NCI-H1694 (cell line): ENCODE measurements at places on chromosomes 1 and 21.

DNA sequence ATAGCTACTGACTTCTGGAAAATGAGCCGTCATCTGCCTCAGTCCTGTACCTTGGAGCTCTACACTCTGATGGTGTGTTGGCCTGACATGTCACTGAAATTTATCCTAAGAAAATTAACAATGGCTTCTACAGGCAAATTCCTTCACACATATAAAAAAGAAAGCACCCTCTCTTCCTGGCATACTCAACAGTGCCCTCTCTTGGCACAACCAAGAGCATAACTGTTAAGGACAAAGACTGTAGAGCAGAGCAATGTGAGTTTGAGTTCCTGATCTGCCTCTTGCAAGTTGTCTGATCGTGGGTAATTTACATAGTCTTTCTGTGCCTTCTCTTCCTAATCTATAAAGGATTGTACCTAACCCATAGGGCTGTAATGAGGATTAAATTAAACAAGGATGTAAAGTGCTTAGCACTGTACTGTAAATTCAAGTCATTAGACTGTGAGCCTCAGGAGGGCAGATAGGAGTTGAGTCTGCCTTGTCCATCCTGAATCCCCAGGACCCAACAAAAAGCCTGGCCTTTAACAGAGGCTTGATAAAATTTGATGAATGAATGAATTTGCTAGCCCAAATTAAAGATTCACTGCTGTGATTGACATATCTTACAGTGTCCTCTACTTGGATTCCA lies 83.5 kb downstream of the SYF2 start:
- no peak for DNase-seq

DNA sequence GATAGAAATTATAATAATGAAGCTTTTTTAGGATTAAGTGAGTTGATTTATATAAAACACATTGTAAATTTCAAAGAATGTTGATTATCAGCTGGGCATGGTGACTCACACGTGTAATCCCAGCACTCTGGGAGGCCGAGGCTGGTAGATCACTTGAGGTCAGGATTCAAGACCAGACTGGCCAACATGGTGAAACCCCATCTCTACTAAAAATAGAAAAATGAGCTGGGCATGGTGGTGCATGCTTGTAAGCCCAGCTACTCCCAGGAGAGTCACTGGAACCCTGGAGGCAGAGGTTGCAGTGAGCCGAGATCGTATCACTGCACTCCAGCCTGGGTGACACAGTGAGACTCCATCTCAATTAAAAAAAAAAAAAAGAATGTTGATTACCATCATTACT lies 18.4 kb downstream of the ADAMTS1 start:
- no peak for DNase-seq

DNA sequence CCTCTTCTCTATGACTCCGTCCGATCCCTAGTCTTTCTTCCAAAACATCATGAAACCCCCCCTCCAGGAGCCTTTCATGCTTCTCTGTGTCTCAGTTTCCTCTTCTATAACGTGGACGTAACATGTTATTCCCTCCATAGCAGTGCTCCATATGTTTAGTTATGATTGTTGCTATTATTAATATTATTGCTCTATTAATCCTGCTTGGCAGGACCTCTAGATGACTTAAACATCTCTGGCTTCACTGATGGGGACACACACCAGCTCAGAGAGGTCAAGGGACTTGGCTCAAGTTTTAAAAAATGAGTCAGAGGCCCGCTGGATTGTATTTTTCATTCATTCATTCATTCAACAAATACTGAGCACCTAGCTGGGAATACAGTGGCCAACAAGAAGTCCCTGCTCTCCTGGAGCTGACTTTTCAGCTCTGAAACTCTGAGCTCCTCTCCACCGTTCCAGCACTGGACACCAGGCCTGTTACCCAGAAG lies 404 bp upstream of the CPLANE2 start:
- DNase-seq: no peak

DNA sequence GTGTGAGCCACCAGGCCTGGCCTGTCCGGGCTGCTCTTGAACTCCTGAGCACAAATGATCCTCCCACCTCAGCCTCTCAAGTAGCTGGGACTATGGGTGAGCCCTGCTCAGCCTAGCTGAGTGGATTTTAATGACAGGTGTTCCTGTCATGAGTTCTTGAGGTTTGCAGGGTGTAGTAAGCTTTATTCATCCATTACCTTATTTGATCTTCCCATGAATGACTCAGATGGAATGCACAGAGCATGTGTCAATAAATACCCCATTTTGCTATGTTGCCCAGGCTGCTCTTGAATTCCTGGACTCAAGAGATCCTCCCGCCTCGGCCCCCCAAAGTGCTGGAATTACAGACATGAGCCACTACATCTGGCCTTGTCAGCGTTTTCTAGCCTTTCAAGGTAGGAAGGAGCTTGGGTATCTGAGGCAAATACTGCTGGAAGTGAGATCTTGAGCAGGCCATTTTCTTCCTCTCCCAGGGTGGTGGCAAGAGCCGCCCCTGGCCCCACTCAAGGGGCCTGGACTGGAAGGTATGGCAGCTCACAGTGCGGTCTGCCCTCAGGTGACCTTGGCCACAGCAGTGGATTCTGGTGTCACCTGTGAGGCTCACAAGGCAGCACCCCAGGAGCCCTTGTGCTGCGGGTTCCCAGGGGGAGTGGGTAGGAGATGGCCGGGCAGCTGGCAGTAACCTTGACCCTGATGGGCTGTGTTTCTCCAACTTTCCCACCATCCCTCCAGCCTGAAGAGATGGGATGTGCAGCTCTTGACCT lies 20.0 kb downstream of the PIK3CD start:
- DNase-seq: no peak

- DNase-seq: no peak
These were observed 33.8 kb downstream of the PATJ start for GRCh38 chr1:61776091-61776490.

DNA sequence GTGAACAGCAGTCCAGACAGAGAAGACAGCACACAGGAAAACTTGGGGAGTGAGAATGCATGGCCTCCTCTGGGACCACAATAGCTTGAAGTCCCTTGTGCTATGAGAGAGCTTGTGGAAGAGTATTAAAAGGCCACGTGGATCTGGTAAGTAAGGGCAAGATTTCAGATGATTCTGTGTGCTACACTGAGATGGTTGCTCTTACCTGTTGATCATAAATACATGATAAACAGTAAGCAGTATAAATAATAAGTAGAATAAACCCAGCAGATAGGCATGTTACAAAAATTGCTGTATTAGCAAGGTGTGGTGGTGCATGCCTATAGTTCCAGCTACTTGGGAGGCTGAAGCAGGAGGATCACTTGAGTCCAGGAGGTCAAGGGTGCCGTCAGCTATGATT lies 150.4 kb upstream of the ZC3H11B start:
- no peak for DNase-seq

GRCh38 chr1:153777648-153778047 lies 2.4 kb downstream of the SLC27A3 start:
- DNase-seq: no peak

DNA sequence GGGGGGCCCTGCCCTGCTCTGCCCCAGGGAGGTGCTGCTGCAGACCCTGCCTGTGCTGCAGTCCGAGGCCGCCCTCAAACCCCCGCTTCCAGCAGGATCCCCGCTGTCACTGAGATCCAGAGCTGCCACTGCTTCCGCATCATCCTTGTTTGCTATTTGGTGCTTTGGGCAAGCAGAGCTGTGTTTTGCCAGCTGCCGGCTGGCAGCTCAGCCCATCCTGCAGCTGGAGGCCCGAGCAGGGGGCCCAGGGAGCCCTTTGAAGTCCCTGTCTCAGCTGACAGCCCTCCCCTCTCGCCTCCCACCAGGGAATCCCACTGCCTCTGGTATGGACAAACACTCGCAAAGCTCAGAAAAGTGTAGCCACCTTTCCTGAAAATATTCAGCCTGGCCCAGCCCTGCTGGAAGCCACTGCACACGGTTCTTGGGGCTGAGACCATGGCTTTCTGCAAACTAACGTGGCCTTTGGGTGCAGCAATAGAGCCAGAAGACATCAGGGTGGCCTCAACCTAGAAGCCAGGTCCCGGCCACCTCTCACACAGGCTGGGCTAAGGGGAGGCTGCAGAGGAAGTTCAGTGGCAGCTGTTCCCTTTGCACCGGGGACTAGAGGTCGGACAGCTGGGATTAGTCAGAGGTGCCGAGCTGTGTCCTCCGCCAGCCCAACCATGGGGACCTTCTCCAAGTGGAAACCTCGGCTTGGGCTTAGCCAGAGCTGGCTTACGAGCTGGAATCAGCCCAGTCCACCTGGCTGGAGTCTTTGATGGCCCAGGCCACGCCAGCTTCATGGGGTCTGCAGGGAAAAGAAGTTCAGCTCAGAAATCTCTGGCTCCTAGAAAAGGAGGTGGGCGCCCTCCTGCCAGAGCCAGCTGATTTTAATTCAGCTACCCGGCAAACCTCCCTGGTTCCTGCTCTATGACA lies 107.1 kb downstream of the SPSB1 start:
- peak; percentile 42 for DNase-seq

GRCh38 chr1:10629816-10630571 lies 155.2 kb downstream of the PEX14 start:
- DNase-seq: no peak

GRCh38 chr1:51750218-51750617 lies 128.3 kb downstream of the NRDC start:
- DNase-seq: no peak

GRCh38 chr1:247077876-247078257 lies 744 bp downstream of the ZNF670 start:
- DNase-seq: no peak

DNA sequence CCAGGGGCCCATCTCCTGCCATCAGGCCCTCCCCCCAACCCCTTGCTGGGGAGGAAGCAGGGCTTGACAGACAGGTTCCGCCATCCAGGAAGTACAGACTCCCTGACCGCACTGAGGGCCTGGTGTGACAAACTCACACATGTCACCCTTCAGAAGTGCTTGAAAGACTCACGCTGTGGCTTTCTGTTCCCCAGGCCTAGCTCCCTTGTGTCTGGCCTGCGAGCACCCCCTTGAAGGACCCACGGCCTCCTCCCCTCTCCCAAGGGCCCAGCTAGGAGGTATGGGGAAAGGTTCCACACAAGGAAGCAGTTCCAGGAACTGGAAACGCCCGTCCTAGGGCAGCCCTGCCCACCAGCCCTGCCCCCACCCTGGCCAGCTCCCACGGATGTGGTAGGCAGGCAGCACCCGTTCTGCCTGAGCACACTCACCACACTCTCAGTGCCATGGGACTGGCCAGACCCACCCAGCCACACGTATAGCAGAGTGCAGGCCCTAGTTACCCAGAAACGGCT lies 26.7 kb downstream of the SLC2A1 start:
- no peak for DNase-seq

DNA sequence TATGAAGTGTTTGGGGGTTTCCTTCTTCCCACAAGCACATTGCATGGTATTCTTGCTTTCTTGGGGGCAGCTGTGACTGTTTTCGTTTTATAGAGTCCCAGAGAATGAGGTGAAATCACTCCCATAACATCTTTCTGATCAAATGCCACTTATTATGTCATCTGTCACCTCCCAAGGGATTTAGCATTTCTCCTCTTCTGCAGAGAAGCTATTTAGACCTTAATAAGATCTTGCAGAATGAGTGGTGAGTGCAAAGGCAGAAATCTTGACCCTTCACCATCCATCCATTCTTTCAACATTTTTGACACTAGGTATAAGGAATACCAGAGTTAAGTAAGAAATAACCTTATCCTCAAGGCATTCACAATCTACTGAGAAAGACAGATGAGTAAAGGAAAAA lies 318.6 kb upstream of the POU3F1 start:
- no peak for DNase-seq

DNA sequence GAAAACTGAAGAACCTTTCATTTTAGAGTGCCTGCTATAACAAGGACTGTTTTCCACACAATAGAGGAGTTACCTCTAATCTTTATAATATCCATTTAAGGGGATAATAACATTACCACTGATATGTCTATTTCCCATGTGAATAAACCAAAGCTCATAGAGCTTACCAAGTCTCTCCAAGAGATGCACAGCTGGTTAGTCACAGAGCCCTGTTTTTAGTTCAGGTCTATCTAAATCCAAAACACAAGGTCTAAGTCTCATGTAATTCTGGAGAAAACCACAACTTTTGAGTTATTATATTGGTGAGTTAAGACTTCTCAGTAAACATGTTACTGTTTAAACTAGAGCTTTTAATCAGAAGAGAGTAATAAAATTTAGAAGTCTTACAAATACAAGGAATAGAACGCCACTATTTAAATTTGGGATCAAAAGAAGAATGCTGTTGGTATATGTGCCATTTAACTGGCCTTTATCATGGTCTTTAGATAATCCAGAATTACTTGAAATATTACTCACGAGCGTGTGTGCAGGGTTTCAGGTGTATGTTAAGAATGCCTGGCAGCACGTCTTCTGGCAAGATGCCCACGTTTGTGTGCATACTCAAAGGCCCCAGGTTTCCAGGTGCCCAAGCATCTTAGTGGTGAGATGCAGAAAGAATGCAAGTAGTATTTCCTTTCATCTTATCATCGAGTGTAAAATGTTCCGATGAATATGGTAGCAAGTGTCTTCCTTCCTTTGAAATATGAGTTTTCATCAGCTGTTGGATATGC lies 190.6 kb downstream of the FMN2 start:
- DNase-seq: no peak

GRCh38 chr1:84861516-84861915 lies 31.5 kb downstream of the LPAR3 start:
- no peak for DNase-seq

GRCh38 chr1:61090546-61091202 lies 8.3 kb downstream of the NFIA start:
- no peak for DNase-seq

DNA sequence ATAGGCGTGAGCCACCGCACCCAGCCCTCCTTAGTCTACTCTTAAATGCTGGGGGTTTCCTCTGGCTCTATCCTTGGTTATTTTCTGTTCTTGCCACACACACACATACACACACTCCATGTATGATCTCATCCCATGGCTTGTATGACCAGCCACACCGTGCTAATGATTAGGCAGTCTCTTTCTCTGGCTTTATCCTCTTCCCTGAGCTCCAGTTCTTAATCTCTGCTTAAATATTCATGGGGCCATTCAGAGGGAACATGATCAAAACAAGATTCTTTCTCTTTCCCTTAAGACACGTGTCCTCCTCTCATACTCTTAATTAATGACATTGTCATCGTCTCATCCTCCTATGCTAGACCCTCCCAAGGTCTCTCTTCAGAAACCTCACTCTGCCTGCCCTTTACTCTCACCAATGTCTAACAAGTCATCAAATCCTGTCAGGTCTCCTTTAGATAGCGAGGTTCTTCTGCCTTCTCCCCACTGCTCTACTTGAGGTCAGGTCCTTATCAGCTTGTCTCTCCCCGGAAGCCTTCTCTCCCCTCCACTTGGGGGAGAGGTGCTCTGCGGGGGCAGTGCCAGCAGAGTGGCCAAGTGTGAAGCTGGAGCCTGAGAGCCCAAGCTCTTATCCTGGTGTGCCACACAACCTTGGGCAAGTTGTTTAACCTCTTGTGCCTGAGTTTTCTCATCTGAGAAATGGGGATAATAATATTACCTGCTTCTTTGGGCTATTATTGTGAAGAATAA lies 83.0 kb upstream of the GNG12 start:
- no peak for DNase-seq

DNA sequence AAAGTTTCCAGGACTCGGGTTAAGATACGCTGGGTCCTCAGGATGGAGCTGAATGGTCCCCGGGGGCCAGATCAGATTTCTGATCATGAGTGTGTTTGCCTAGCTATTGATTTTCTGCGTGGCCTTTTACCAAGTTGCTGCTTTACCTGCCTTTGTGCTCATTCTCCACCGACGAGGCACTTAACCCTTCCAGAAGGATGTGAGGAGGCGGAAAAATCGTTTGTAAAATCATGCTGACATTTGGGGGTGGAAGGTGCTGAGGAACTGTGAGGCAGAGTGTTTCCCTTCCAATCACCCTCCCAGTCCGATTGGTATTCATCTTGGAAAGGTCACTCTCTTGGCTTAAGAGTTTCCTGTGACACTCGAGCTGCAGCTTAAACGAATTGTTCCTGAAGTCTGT lies 337.1 kb upstream of the KAZN start:
- DNase-seq: no peak

- DNase-seq: no peak
These were observed 663 bp downstream of the ATP13A2 start for GRCh38 chr1:17011092-17011438.
